ENCODE measurements at places on chromosomes 4 and X. TPM values are rescaled to one million over a fixed set of nuclear protein-coding genes. Genes with fewer than 3 reads are reported as not detected.

The ANXA3 gene
- not detected for polyA plus RNA-seq

The SPANXC gene
- polyA plus RNA-seq, result not detected

The LRIT3 gene
- polyA plus RNA-seq, result 0.21 TPM

The NDST3 gene
- not detected for polyA plus RNA-seq

The PAGE5 gene
- not detected for polyA plus RNA-seq

The NAA15 gene
- polyA plus RNA-seq, result 10.0 TPM

The C4orf17 gene
- polyA plus RNA-seq, result not detected

The SPANXD gene
- polyA plus RNA-seq, result not detected

The TMPRSS11F gene
- polyA plus RNA-seq, result not detected

The TNIP3 gene
- not detected for polyA plus RNA-seq

The RAB9B gene
- polyA plus RNA-seq, result 0.23 TPM

The SSX3 gene
- polyA plus RNA-seq, result not detected

The EREG gene
- 0.33 TPM for polyA plus RNA-seq

The PUDP gene
- 12.8 TPM for polyA plus RNA-seq

The HPSE gene
- polyA plus RNA-seq, result 1.3 TPM

The UGT2A3 gene
- not detected for polyA plus RNA-seq

The CNGA1 gene
- polyA plus RNA-seq, result not detected

The SLC25A43 gene
- 9.1 TPM for polyA plus RNA-seq

The CENPVL1 gene
- not detected for polyA plus RNA-seq

The CC2D2A gene
- 0.07 TPM for polyA plus RNA-seq

The CXorf51A gene
- polyA plus RNA-seq, result not detected

The COX7B2 gene
- not detected for polyA plus RNA-seq

The FAM241A gene
- 0.85 TPM for polyA plus RNA-seq

The MTTP gene
- 0.03 TPM for polyA plus RNA-seq

The SLC26A1 gene
- not detected for polyA plus RNA-seq

The C4orf51 gene
- polyA plus RNA-seq, result not detected

The SOX3 gene
- not detected for polyA plus RNA-seq

The ITIH6 gene
- not detected for polyA plus RNA-seq

The CUL4B gene
- polyA plus RNA-seq, result 13.6 TPM

The SAGE1 gene
- polyA plus RNA-seq, result 0.18 TPM

The SERTM2 gene
- not detected for polyA plus RNA-seq

The TMEM185A gene
- 17.8 TPM for polyA plus RNA-seq

The MAGEA11 gene
- polyA plus RNA-seq, result not detected

The FRMPD4 gene
- polyA plus RNA-seq, result not detected

The ARR3 gene
- not detected for polyA plus RNA-seq

The ANAPC10 gene
- 17.4 TPM for polyA plus RNA-seq

The ADAMTS3 gene
- polyA plus RNA-seq, result not detected

The CABS1 gene
- not detected for polyA plus RNA-seq

The UNC5C gene
- polyA plus RNA-seq, result not detected

The AKAP14 gene
- polyA plus RNA-seq, result not detected

The FAM149A gene
- 0.42 TPM for polyA plus RNA-seq

The IL13RA1 gene
- polyA plus RNA-seq, result 7.2 TPM

The LUZP4 gene
- polyA plus RNA-seq, result not detected

The S100P gene
- polyA plus RNA-seq, result 0.07 TPM

The MAGEC1 gene
- not detected for polyA plus RNA-seq

The ADGRG2 gene
- polyA plus RNA-seq, result not detected

The SSX4B gene
- not detected for polyA plus RNA-seq

The FAM236B gene
- polyA plus RNA-seq, result not detected

The TRIM60 gene
- polyA plus RNA-seq, result not detected

The POU3F4 gene
- polyA plus RNA-seq, result not detected

The PPEF1 gene
- 0.26 TPM for polyA plus RNA-seq

The NPNT gene
- not detected for polyA plus RNA-seq

The SMR3B gene
- polyA plus RNA-seq, result not detected

The BEX5 gene
- polyA plus RNA-seq, result 3.9 TPM

The TCEAL2 gene
- not detected for polyA plus RNA-seq

The SLIT2 gene
- not detected for polyA plus RNA-seq
